ENCODE measurements at places on chromosomes 1 and 21.

- H3K36me3 ChIP-seq = no peaks in the 10 kb centered on the region
- peaks cover 4% of the 10 kb centered on the region for H3K4me1 ChIP-seq
- no peak for DNase-seq
- no peak overlapping the region for H3K27ac ChIP-seq
- H3K27me3 ChIP-seq = no peaks in the 10 kb centered on the region
- H3K4me3 ChIP-seq = no peak overlapping the region
Observed at GRCh38 chr21:45152265-45152746, 77.9 kb downstream of the ADARB1 start.

- no peaks in the 10 kb centered on the region for H3K4me1 ChIP-seq
- no peak overlapping the region for H3K27ac ChIP-seq
- H3K27me3 ChIP-seq = no peaks in the 10 kb centered on the region
- H3K4me3 ChIP-seq = no peak overlapping the region
- DNase-seq = no peak
- H3K36me3 ChIP-seq = no peaks in the 10 kb centered on the region
Observed at GRCh38 chr1:172809750-172810149, 150.8 kb downstream of the FASLG start.

- peak overlapping the region; percentile 84 for H3K27ac ChIP-seq
- H3K4me3 ChIP-seq = peak overlapping the region; percentile 30
- peaks cover 55% of the 10 kb centered on the region for H3K36me3 ChIP-seq
Observed at GRCh38 chr1:36349839-36350238, 26.4 kb upstream of the EVA1B start.

DNA sequence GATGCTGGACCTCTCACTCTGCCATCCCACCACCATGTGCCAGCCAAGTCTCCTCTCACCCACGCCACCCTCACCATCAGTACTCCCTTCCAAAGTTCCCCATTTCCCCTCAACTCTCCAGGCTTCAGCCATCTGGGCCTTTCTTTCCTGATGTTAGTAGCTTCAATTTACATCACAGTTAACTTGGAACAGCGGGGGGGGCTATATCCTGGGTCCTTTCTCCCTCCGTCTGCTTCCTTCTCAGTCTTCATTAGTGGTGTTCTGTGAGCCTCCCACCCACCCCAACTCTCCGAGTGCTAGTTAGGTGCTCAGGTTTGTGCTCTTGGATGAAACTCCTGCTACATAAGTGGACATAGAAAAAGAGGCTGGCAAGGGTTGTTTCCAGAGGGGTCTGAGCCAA is 31.9 kb downstream of the KCNC4 start:
- peaks cover 9% of the 10 kb centered on the region for H3K4me1 ChIP-seq
- no peaks in the 10 kb centered on the region for H3K27me3 ChIP-seq
- no peak overlapping the region for H3K27ac ChIP-seq
- no peaks in the 10 kb centered on the region for H3K36me3 ChIP-seq
- no peak for DNase-seq
- H3K4me3 ChIP-seq = no peak overlapping the region

DNA sequence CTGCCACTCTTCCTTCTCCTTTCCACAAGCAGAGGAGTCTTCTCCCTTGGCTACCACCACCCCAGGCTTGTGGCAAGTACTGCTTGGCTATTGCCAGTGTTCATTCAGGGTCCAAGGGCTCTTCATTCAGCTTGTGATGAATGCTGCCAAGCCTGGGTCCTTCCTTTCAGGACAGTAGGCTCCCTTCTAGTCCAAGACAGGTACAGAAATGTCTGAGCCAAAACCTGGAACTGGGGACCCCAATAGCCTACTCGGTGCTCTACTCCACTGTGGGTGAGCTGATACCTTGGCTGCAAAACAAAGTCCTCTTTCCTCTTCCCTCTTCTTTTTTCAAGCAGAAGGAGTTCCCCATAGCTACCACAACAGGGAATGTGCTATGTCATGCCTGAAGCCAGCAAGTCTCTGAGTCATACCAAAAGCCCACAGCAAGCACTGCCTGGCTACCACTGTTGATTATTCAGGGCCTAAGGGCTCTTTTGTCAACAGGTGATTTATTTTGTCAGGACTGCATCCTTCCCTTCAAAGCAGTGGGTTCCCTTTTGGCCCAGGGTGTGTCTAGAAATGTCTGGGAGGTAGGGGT is 268.9 kb downstream of the HHAT start:
- no peaks in the 10 kb centered on the region for H3K36me3 ChIP-seq
- DNase-seq = no peak
- no peaks in the 10 kb centered on the region for H3K27me3 ChIP-seq

- no peaks in the 10 kb centered on the region for H3K4me1 ChIP-seq
- H3K27me3 ChIP-seq = no peaks in the 10 kb centered on the region
- no peak overlapping the region for H3K4me3 ChIP-seq
- H3K27ac ChIP-seq = no peak overlapping the region
- H3K36me3 ChIP-seq = no peaks in the 10 kb centered on the region
Observed at GRCh38 chr1:236904892-236905741, 99.1 kb downstream of the MT1HL1 start.

- H3K4me1 ChIP-seq = no peaks in the 10 kb centered on the region
- DNase-seq = no peak
- no peaks in the 10 kb centered on the region for H3K36me3 ChIP-seq
- H3K27ac ChIP-seq = no peak overlapping the region
Observed at GRCh38 chr1:175045519-175045918, 22.1 kb upstream of the TNN start.

GRCh38 chr1:179883745-179884138 is 1.7 kb downstream of the TOR1AIP1 start:
- H3K4me3 ChIP-seq = peak overlapping the region; percentile 93
- H3K4me1 ChIP-seq = peaks cover 4% of the 10 kb centered on the region
- no peaks in the 10 kb centered on the region for H3K27me3 ChIP-seq

DNA sequence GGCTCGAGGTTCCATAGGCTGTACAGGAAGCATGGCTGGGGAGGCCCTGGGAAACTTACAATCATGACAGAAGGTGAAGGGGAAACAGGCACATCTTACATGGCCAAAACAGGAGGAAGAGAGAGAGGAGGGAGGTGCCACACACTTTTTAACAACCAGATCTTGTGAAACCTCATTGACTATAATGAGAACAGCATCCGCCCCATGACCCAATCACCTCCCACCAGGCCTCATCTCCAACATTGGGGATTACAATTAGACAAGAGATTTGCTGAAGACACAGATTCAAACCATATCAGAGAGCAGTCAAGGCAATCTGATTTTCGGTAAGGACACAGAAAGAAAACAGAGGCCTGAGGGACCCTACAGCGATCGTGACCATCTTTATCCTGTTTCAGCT is 41.7 kb downstream of the TNFRSF9 start:
- H3K4me3 ChIP-seq = no peak overlapping the region
- H3K27me3 ChIP-seq = no peaks in the 10 kb centered on the region
- H3K4me1 ChIP-seq = peaks cover 10% of the 10 kb centered on the region
- H3K36me3 ChIP-seq = no peaks in the 10 kb centered on the region

DNA sequence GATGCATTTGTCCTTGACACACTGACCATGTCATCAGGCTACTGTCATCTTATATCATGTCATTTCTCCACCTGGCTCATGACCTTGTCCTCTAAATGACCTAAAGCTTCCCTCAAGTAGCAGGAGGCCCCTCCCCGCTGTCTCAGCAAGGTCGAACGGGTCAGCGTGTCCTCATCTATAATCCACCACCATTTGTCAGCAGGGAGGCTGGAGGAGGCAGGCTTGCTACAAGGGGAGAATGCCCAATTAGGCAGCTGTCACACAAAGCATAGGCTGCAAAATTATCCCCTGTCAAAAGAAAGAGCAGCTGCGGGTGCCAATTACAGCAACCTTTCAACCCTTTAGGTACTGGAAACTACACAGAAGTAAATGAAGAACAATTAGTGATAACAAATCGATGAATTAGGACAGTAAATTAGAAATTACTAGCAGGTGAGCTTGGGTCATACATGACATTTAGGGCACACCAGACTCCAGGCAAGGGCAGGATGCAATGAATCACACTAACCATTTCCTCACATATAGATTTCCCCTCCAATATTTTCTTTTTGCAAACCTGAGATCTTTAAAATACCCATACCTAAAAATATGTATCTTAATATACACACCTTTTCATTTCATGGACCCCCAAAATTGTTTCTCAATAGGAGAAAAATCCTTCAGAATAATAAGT is 61.2 kb downstream of the NRIP1 start:
- DNase-seq = no peak
- H3K36me3 ChIP-seq = no peaks in the 10 kb centered on the region
- H3K27ac ChIP-seq = no peak overlapping the region
- no peaks in the 10 kb centered on the region for H3K4me1 ChIP-seq
- no peak overlapping the region for H3K4me3 ChIP-seq

DNA sequence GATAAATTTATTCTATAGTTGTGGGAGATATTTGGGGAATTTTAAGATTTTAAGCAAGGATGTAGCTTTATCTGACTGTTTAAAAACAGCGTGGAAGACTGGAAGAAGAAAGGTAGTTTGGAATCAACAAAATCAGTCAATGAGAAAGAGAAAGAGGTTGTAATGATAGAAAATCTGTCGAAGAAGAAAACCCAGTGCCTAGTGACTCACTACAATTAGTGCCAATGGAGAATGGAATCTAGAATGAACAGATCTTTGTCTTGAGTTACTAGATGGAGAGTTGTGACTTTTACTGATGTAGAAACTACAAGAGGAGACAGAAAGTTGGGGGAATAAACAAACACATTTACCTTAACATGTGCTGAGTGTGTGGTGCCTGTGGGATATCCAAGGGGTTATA is 577.8 kb upstream of the NR5A2 start:
- no peak for DNase-seq
- H3K36me3 ChIP-seq = no peaks in the 10 kb centered on the region
- H3K27ac ChIP-seq = no peak overlapping the region
- H3K4me1 ChIP-seq = no peaks in the 10 kb centered on the region
- H3K4me3 ChIP-seq = no peak overlapping the region

DNA sequence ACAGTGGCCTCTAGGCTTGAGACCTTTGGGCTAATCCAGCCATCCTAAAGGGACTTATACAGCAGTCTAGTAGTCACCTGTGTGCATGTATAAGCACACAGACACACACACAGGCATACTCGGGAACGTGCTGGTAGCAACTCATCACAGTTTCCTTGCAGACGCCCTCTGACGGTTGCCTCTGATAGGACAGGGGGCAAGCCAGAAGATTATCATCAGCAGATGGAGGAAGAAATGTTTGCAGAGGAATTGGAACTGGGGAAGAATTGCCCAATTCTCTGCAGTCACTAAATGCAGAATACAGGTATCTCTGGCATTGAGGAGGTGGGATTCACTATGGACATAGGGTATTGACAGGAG is 222.2 kb downstream of the C1orf94 start:
- H3K27ac ChIP-seq = no peak overlapping the region
- no peaks in the 10 kb centered on the region for H3K4me1 ChIP-seq
- no peak overlapping the region for H3K4me3 ChIP-seq
- no peaks in the 10 kb centered on the region for H3K27me3 ChIP-seq

- no peak overlapping the region for H3K4me3 ChIP-seq
- no peak overlapping the region for H3K27ac ChIP-seq
- no peak for DNase-seq
- H3K4me1 ChIP-seq = no peaks in the 10 kb centered on the region
- H3K27me3 ChIP-seq = no peaks in the 10 kb centered on the region
Observed at GRCh38 chr1:172513479-172513878, 19.5 kb upstream of the SUCO start.

DNA sequence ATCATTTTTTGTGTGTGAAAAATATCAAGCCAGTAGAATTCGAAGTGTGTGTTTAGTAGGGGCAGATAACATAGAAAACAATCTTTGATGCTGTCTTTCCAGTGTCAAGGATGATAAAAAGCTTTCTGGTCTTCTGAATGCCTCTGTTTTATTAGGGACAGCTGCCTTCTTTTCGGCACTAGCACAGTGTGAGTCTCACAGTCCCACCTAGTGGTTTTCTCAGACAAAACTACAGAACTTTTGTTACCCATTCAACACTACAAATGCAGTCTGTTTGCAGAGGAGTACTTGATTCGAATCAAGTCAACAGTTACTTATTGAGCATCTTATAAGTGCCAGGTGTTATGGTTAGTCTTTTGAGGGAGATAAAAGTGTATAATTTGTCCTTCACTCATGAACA is 30.6 kb upstream of the MCOLN3 start:
- no peak for DNase-seq
- no peaks in the 10 kb centered on the region for H3K27me3 ChIP-seq
- no peak overlapping the region for H3K4me3 ChIP-seq
- no peaks in the 10 kb centered on the region for H3K4me1 ChIP-seq

DNA sequence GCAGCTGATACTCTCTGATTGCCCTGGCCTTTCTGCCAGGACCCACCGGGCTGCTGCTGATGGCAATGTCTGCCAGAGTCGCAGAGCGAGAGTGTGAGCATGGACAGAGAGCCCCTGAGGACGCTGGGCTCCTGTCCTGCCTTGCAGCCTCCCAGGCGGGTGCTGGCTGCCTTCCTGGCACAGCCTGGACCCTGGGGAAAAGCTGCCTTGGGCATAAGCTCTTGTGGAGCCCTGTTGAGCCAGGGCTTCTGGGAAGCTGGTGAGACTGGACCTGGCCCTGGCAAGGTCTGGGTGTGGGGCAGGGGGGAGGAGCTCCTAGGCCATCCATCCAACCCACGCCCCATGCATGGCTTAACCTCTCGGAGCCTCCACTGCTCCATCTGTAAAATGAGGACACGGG is 105.8 kb upstream of the WNT4 start:
- H3K36me3 ChIP-seq = no peaks in the 10 kb centered on the region
- H3K4me3 ChIP-seq = no peak overlapping the region
- no peaks in the 10 kb centered on the region for H3K27me3 ChIP-seq
- no peaks in the 10 kb centered on the region for H3K4me1 ChIP-seq

DNA sequence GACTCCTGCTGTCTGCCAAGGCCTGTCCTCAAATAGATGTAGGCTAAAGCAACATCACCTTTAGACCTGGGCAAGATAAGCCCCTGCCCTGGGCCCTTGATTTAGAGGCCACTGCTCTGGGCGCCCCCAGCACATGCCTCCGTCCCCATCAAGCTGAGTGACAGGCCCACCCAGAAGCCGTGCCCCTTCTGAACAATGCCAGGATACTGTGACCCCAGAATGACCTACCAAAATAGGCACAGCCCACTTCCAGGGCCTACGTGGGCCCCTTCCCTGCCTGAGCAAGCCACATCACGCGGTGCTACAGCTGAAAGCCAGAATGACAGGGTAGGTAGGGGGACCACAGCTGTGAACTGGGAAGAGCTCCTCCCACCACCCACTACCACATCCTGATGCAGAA is 24.7 kb upstream of the BECN2 start:
- H3K27me3 ChIP-seq = no peaks in the 10 kb centered on the region
- no peaks in the 10 kb centered on the region for H3K4me1 ChIP-seq
- no peak for DNase-seq
- H3K27ac ChIP-seq = no peak overlapping the region
